M059J (cell line): ENCODE measurements at places on chromosomes 11 and 22. TPM values are rescaled to one million over a fixed set of nuclear protein-coding genes. Genes with fewer than 3 reads are reported as not detected.

The TMPRSS13 gene
- not detected in 2 replicates for total RNA-seq

The GLYATL1 gene
- 0.12 and 1.9 TPM in 2 replicates for total RNA-seq

DNA sequence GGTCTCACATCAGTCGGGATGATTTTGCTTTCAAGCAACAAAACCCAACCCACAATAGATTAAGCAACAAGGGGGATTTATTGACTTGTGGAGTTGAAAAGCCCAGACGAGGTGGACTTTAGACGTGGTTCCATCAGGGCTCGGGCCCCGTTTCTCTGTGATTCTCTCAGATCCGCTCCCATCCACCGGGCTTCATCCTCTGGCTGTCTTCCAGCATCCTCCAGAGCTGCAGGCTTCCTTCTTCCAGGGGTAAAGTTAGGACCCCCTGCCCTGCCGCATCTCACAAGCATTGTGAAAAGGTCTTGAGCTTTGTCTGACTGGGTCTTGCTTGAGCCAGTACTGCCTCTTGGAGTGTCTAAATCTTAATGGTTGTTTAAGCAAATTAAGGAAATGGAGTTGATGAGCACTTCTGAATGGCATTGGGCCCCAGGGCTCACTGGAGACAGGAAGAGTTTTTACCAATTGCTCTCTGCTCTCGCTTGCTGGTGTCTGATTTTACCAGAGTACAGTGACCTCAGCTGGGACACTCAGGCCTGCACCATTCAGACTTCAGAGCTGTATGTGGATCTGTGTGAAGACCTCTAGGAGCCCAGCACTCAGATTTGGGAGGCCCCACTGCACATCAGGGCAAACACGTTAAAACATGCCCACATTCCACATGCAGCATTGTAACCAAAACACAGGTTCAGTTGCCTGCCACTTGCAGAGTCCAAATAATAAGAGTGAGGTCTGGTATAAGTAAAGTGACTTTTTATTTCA is 13.5 kb upstream of the FTH1 start:
- DNase-seq = peak; percentile 31

DNA sequence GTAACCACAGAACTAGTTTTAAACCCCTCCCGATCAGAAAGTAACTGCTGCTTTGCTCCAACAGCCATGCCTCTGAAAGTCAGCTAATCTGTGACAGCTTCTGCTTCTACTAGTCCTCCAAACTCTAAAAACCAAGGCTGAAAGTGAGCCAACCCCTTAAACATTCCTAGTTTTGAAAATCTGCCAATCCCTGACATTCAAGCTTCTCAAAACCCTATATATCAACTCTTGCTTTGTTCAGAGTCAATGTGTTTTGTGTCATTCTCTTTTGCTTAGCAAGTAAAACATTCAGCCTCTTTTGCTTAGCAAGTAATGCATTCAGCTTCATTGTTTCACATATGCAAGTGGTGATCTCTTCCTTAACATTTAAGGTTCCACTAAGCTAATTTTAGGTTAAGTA is 56.9 kb downstream of the ATG16L2 start:
- DNase-seq = peak; percentile 6

- DNase-seq = no peak
These were observed 44.3 kb downstream of the BLID start for GRCh38 chr11:122071709-122072202.
